ENCODE measurements at places on chromosomes 12 and 14.

DNA sequence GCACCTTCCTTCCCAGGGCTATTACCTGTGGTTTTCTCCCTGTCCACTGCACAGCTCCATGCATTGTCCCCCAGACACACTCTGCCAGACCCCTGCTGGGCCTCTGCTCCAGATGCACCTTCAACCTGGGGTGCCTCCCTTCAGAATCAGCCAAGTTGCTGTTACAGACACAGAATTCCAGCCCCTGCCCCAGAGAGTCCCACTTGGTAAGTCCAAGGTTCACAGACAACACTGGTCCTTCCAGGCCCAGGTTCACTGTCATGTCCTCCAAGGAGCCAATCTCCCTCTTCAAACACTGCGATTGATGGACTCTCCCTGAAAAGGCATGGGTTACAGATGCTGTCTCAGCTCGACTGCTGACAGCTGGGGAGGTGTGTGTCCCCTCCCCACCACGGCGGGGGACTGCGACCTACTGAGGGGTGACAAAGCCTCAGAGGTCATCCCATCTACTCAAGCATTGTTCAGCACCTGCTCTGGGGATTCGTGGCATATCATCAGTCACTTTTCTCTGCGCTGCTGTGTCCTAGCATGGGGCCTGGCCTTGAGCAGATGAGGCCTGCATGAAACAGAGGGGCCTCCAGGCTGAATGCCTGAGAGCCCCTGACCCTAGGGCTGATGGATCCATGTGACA, 24.3 kb downstream of the CALM1 start:
- DNase-seq: no peak

DNA sequence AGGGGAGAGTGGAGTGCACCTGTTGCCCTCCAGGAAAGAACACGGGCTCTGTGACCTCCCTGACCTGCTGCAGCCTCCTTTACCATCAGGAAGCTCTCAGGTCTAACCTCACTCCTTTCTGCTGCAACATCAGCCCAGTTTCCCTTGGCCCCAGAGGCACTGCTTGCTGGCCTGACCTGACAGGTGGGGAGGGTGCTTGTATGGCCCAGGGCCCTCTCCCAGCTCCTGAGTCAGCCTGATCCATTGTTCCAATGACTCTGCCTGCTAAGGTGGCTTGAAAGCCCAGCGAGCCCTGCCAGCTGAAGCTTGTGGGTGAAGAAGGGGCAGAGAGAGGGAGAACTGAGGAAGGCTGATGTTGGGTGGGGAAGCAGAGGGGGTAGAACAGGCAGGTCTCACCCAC, 13.2 kb upstream of the KRT78 start:
- DNase-seq: no peak

GRCh38 chr14:104966981-104967385, 11.2 kb downstream of the AHNAK2 start:
- DNase-seq: no peak

DNA sequence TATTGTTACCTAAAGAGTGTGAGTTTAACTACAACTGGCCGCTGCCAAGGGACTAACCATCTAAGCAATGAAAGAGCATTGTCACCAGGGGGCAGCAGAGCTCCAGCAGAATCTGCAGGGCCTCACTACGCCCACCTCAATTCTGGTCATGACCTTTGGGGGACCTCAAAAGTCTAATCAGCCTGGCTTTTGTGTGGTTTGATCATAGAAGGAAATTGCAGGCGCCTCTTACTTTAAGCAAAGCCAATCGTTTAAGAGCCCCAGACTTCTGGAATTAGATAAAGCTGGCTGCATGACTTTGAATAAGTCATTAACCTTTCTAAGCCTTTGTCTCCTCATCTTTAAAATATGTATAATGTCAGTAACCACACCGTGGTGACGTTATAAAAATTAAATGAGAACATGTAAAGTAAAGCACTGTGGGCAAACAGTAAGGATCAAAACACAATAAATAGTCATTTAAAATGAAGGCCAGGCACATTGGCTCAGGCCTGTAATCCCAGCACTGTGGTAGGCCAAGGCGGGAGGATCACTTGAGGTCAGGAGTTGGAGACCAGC, 58.6 kb downstream of the TBX3 start:
- DNase-seq: peak; percentile 4

DNA sequence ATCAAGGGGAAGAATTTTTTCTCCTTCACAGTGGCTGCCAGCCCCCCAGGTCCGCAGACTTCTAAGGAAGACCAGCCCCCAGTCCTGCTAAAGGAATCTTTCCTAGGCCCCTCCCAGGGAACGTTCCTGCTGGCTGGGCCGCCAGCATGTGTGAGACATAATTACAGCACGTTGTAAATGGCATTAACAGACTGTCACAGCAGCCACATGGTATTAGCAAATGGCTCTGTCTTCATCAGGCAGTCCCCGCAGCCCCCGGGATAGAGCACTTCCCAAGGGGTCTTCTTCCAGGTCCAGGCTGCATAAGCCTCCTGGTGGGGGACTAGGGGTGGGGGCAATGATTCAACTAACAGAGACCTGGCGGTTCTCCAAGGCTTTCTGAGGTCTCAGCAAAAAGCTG, 34.9 kb upstream of the FAM222A start:
- DNase-seq: no peak

DNA sequence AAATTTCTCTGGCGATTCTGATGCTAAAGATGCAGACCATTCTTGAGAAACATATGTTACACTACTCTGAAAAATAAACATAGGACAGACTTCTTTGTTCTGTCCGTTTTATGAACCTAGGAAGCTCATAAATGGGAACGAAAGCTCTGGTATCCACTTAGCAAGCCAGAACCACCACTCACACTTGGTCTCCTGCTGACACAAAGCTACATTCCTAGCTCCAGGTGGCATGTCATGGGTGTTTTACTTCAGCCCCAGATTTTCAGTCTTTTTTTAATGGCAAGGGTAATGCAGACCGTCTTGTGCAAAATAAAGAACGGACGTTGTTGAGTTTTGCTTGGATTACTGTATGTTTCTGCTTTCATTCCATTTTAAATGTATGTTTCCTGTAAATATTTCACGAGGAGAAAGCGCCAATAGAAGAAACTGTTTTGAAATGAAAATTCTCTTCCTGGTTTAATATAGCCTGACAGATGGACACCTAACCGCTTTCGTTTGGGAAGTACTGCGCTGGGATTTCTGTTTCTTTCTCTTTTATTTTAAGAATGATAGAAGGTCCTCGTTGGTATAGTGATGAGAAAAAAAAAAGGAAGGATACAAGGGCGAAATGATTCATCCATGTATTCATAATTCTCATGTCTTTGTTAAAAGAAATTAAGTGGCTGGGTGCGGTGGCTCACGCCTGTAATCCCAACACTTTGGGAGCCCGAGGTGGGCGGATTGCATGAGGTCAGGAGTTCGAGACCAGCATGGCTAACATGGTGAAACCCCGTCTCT, 871 bp upstream of the COQ5 start:
- DNase-seq: no peak

GRCh38 chr14:92952481-92953298, 29.7 kb downstream of the CHGA start:
- no peak for DNase-seq

GRCh38 chr12:53201177-53201541, 5.9 kb downstream of the ITGB7 start:
- DNase-seq: no peak

GRCh38 chr12:109517619-109518018, 40.2 kb downstream of the UBE3B start:
- no peak for DNase-seq

GRCh38 chr12:48779869-48780268, 9.0 kb downstream of the ADCY6 start:
- no peak for DNase-seq

- DNase-seq: no peak
Observed at GRCh38 chr14:93137864-93138263, 22.1 kb upstream of the ITPK1 start.

DNA sequence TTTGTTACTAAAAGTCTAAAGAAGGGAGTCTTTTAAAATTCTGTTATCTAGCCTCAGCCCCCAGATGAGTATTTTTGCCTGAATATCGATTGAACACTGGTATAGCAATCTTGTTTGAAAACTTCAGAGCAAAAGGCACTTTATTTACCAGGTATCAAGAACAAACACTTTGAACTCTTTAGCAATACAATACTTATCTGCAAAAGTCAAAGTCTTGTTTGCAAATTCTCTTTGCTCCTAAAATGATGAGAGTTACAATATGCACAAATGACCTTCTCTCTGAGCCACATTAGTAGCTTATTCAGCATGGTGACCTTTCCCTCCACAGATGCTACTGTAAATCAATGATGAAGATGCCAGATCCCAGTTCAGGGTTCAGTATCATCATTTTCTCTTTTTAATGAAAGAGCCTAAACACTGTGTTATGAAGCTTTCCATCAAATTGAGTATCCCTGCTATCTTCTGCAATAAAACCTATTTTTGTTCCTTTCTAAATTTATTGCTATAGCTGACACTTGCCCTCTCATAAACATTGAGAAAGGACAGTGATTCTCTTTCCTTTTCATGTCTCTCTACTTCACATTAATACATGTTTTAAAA, 752.7 kb upstream of the MGAT4C start:
- DNase-seq: no peak

DNA sequence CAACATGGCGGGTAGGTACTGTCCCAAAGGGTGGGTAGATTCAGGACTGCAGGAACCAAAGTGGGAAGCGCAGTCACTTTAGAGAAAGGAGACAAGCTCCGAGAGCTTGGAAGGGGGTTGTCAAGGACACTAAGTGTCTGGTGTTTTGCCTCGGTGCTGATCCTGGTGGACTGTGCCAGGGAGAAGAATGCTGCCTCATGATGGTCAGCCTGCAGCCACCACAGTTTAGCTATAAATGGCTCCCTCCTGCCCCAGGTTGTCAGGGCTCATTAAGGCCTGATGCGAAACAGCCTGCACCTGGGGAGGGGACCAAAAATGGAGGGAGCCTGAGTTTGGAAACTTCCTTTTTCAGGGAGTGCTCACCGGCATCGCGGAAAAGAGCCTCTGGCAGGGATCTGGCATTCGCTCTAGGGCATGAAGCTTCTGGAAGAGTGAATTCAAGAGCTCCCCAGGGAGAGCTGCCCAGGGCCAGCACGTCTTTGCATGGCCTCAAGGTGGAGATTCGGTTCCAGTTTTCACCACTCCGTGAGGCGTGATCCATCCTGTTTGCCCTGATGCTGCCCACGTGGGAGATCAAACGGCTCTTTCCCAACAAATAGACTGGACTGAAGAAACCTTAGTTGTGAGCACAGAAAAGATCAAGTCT, 164.0 kb downstream of the FOXN3 start:
- DNase-seq: no peak

DNA sequence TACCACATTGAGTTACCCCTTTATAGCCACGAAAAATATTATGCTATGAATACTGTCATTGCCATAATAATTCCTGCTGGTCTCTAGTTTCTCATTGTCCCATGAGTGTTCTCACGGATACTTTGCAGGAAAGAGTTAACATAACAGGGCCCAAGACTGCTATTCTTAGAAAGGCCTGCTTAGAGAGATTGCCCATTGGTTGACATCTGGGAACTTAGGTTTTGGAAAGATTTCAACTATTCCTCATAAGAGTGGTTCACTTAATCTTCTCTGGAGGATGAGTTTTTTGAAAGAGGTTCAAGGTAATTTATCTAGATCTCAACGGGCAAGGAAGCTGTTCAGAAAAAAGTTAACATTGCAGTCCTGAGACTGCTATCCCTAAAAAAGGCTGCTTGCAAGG, 18.4 kb upstream of the PRPF39 start:
- no peak for DNase-seq

DNA sequence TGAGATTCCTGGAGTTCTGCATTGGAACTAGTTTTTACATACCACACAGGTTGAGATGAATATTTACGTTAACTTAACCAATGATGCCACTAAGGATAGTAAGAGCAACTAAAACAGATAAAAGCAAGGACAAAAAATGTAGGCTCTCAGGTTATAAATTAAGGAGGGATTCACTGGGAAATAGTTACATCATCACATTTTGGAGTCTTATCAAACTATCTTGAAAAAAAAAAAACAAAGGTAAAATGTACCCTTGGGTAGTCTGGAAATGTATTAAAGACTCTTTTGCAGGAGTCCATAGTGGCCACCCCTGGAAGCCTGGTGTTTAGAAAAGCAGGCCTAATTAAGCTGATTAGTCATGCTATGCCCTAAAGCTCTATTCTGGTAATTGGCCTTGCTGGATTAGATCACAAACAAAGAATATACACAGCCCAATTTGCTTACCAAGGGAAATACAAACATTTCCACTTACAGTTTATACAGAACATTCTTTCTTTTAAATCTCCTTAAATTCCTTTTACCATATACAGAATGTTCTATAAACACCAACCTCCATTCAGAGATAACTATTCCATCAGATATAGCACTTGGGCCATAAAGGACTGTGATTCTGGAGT, 39.3 kb downstream of the SLC25A47 start:
- DNase-seq: no peak

GRCh38 chr12:46490635-46491034, 118.1 kb upstream of the SLC38A2 start:
- DNase-seq: no peak

GRCh38 chr14:57568554-57568953, 74.9 kb upstream of the CCDC198 start:
- DNase-seq: no peak

- DNase-seq: no peak
Observed at GRCh38 chr12:19852100-19852855, 413.0 kb downstream of the AEBP2 start.

All from activated T-cell treated with anti-CD3 and anti-CD28 coated beads for 24 hours (primary cell).